ENCODE measurements at places on chromosomes 6 and 20. TPM values are rescaled to one million over a fixed set of nuclear protein-coding genes. Genes with fewer than 3 reads are reported as not detected.

Gene PTP4A1
- 42.6 TPM for total RNA-seq

Gene CLVS2
- total RNA-seq = not detected

Gene FKBP1C
- total RNA-seq = 2.0 TPM

Gene TBXT
- not detected for total RNA-seq

Gene HLA-DMB
- 2.3 TPM for total RNA-seq

Gene ZSCAN12
- total RNA-seq = 6.9 TPM

Gene HCK
- not detected for total RNA-seq

Gene CRISP3
- total RNA-seq = not detected

GRCh38 chr6:101486124-101486523, 92.6 kb downstream of the GRIK2 start:
- DNase-seq = no peak
- no peaks in the 10 kb centered on the region for H3K4me1 ChIP-seq
- no peaks in the 10 kb centered on the region for H3K36me3 ChIP-seq

GRCh38 chr6:151689499-151690201, 117.8 kb upstream of the ESR1 start:
- DNase-seq = no peak
- H3K27me3 ChIP-seq = peaks cover 8% of the 10 kb centered on the region
- H3K4me3 ChIP-seq = no peak overlapping the region
- H3K36me3 ChIP-seq = no peaks in the 10 kb centered on the region
- H3K27ac ChIP-seq = peak overlapping the region; percentile 51

DNA sequence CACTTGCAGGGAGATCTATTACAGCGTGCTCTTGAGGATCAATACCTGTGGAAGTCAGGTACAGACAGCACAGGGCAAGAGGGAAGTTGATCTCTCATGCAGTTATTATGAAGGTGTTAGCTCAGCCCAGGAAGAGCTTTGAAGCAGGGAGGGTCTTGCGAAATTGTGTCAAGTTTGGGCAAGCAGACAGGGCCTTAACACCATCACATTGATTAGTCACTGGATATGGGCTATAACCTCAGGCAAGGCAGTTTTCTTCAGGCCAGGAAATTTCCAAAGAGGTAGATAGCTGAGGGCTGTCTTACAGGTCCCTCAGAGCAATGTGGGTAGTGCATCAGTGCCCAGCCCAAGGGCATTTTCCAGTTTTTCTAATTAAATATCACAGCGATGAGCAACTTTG, 643.8 kb downstream of the DHX35 start:
- no peaks in the 10 kb centered on the region for H3K4me1 ChIP-seq
- no peak for DNase-seq
- no peak overlapping the region for H3K27ac ChIP-seq
- no peaks in the 10 kb centered on the region for H3K36me3 ChIP-seq

GRCh38 chr20:58893355-58894120, 41.0 kb downstream of the GNAS start:
- peaks cover 47% of the 10 kb centered on the region for H3K4me1 ChIP-seq
- H3K36me3 ChIP-seq = peaks cover 46% of the 10 kb centered on the region
- H3K27ac ChIP-seq = peak overlapping the region; percentile 97
- H3K27me3 ChIP-seq = no peaks in the 10 kb centered on the region

- no peak overlapping the region for H3K4me3 ChIP-seq
- H3K27me3 ChIP-seq = no peaks in the 10 kb centered on the region
- DNase-seq = no peak
- H3K4me1 ChIP-seq = peaks cover 10% of the 10 kb centered on the region
- no peak overlapping the region for H3K27ac ChIP-seq
These were observed 19.0 kb upstream of the VSX1 start for GRCh38 chr20:25100914-25101313.

DNA sequence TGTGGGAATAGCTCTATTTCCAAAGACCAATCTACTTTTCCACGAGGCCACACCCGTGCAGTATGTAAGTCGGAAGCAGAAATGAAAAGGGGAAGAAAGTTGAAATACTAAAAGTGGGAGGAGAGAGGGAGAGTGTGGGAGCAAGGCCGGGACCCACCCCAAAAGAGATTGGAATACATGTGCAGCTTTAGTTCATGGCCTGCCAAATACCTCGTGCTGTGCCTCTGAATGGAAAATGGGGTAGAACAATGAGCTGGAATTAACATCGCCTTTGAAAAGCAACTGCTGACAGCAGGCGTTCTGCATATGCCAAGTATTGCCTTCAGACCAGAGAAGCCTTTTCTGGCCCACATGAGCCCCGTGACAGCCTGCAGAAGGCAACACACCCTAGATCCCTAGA, 155.6 kb downstream of the CD83 start:
- H3K4me3 ChIP-seq = no peak overlapping the region
- no peaks in the 10 kb centered on the region for H3K36me3 ChIP-seq
- DNase-seq = no peak

- H3K36me3 ChIP-seq = peaks cover 33% of the 10 kb centered on the region
- DNase-seq = no peak
- H3K27me3 ChIP-seq = no peaks in the 10 kb centered on the region
- no peak overlapping the region for H3K4me3 ChIP-seq
- H3K4me1 ChIP-seq = peaks cover 1% of the 10 kb centered on the region
These were observed 17.5 kb downstream of the EDEM2 start for GRCh38 chr20:35129647-35130069.

DNA sequence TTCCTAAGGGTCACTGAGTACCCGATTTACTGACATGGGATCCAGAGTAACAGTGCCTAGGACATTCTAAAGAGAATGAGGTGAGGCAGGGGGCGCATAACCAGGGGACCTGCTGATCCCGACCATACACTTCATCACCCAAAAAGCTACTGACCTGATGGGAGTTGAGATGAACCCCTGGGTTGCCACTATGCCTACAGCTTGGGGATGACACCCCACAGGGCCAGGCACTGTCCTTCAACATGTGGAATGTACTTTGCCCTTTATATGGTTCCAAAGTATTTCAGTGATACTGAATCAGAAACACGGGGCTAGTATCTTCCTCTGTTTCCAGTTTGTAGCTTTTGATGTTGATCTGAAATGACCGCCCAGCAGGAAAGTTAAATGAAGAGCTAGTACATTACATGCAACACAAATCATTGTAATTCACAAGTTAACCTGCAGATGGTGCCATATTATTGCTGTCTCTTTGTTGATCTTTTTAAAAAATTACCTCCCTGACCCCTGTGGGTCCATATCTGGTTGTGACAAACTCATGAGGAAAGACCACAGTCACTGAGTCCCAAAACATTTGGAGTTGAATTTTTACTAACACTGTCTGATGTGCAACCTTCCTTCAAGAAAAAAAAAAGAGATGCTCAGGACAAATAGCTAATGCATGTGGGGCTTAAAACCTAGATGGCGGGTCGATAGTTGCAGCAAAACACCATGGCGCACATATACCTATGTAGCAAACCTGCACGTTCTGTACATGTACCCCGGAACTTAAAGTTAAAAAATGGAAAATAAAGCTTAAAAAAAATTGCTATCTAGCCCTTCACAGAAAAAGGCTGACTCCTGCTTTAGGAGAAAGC, 42.7 kb upstream of the GCNT2 start:
- peak overlapping the region; percentile 7 for H3K27ac ChIP-seq
- no peak for DNase-seq
- no peaks in the 10 kb centered on the region for H3K36me3 ChIP-seq
- peaks cover 5% of the 10 kb centered on the region for H3K27me3 ChIP-seq
- H3K4me1 ChIP-seq = no peaks in the 10 kb centered on the region

GRCh38 chr6:116157391-116157790, 31.5 kb upstream of the COL10A1 start:
- H3K36me3 ChIP-seq = peaks cover 18% of the 10 kb centered on the region
- no peak overlapping the region for H3K4me3 ChIP-seq
- DNase-seq = no peak
- H3K4me1 ChIP-seq = no peaks in the 10 kb centered on the region

GRCh38 chr6:149840345-149841075, 23.6 kb downstream of the LRP11 start:
- peak; percentile 79 for DNase-seq
- no peaks in the 10 kb centered on the region for H3K4me1 ChIP-seq
- no peaks in the 10 kb centered on the region for H3K36me3 ChIP-seq
- H3K27ac ChIP-seq = no peak overlapping the region
- H3K4me3 ChIP-seq = no peak overlapping the region

- DNase-seq = no peak
- H3K4me1 ChIP-seq = peaks cover 18% of the 10 kb centered on the region
- H3K36me3 ChIP-seq = no peaks in the 10 kb centered on the region
- H3K4me3 ChIP-seq = no peak overlapping the region
- H3K27me3 ChIP-seq = peaks cover 14% of the 10 kb centered on the region
- H3K27ac ChIP-seq = no peak overlapping the region
These were observed 17.9 kb downstream of the VSTM2L start for GRCh38 chr20:37920679-37921322.

DNA sequence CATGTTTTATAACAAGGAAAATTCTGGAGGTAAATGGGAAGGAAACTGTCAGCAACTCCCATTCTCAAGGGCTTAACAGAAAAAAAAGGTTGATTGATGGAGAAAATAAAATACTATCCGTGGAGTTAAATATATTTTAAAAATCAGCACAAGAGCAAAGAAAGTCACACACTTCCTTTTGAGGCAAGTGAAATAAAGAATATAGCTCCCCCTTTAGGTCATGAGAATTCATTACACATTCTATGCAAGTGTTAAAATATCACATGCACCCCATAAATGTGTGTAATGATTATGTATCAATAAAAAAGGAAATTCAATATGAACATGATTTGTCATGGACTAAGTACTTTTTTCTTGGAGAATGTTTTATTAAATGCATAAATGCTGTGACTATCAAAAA, 349.2 kb downstream of the TPBG start:
- no peak overlapping the region for H3K27ac ChIP-seq
- peaks cover 2% of the 10 kb centered on the region for H3K27me3 ChIP-seq
- H3K4me3 ChIP-seq = no peak overlapping the region
- DNase-seq = no peak
- no peaks in the 10 kb centered on the region for H3K36me3 ChIP-seq

GRCh38 chr6:113564371-113565171, 292.6 kb upstream of the MARCKS start:
- H3K27ac ChIP-seq = no peak overlapping the region
- no peak overlapping the region for H3K4me3 ChIP-seq
- no peak for DNase-seq

GRCh38 chr6:8207191-8207868, 105.0 kb upstream of the EEF1E1 start:
- no peaks in the 10 kb centered on the region for H3K36me3 ChIP-seq
- H3K27ac ChIP-seq = no peak overlapping the region
- no peak overlapping the region for H3K4me3 ChIP-seq
- H3K4me1 ChIP-seq = no peaks in the 10 kb centered on the region
- no peak for DNase-seq
- H3K27me3 ChIP-seq = peaks cover 13% of the 10 kb centered on the region

DNA sequence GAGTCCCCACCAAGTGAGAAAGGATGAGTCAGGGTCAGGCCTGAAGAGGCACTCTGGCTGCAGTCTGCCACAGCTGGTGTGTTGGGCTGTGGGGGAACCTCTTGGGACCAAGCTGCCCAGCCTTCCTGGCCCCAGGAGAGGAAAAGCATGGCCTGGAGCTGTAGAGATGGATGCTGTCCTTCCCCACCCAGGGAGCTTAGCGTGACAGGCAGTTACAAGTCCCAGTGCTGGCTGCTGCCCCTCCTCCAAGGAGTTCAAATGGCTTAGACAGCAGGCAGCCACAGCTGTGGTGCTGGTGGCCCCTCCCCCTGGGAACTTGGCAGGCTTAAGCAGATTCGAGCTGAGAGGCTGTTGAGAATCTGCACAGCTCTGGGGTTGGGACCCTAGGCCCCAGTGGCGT, 253.2 kb downstream of the PLCB1 start:
- no peak overlapping the region for H3K4me3 ChIP-seq
- no peaks in the 10 kb centered on the region for H3K36me3 ChIP-seq
- no peak overlapping the region for H3K27ac ChIP-seq
- DNase-seq = no peak

DNA sequence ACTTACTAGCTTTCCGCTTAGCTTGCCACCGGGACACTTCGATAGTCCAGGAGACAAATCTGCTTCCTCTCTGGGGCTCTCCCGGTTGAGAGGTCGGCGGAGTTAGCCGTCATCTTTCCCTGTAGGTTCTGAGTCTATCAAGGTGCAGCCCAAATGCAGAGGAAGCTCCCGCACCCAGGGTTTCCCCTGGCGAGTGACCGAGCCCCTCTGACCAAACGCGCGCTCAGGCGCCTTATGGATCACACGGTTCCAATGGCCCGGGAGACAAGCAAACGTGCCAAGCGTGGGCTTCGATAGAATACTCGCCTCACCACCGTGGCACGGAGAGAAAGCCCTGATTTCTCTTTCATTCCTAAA, 15.8 kb upstream of the FOXC1 start:
- H3K36me3 ChIP-seq = no peaks in the 10 kb centered on the region
- H3K4me1 ChIP-seq = peaks cover 2% of the 10 kb centered on the region
- H3K27ac ChIP-seq = no peak overlapping the region
- no peak overlapping the region for H3K4me3 ChIP-seq

- no peaks in the 10 kb centered on the region for H3K27me3 ChIP-seq
- DNase-seq = no peak
- H3K4me3 ChIP-seq = no peak overlapping the region
- no peak overlapping the region for H3K27ac ChIP-seq
These were observed 5.0 kb upstream of the APOBEC2 start for GRCh38 chr6:41047745-41048732.

DNA sequence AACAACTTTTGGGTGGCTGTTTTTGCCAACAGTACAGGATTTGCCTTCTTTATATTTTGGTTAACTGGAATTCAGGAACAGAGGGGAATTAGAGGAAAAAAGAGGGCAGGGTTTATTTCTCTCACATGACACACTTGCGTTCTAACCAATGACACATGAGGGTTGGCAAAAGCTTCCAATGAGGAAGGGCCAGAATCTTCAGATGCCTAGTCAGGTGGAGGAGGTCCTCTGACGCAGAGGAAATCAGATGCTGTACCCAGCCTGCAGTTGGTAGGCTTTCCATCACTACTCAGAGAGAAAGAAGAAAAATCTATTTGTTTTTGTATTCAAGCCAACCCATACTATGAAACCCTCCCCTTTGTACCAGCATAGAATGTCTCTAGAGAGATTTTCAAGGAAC, 20.8 kb downstream of the TM9SF4 start:
- H3K4me3 ChIP-seq = no peak overlapping the region
- H3K27ac ChIP-seq = peak overlapping the region; percentile 52
- no peak for DNase-seq

- no peak overlapping the region for H3K4me3 ChIP-seq
- no peak for DNase-seq
- peaks cover 2% of the 10 kb centered on the region for H3K27me3 ChIP-seq
- peaks cover 23% of the 10 kb centered on the region for H3K4me1 ChIP-seq
- no peak overlapping the region for H3K27ac ChIP-seq
These were observed 429.9 kb downstream of the CD83 start for GRCh38 chr6:14547284-14547998.
